NCI-H460 (cell line): ENCODE measurements at places on chromosomes 6 and 20. TPM values are rescaled to one million over a fixed set of nuclear protein-coding genes. Genes with fewer than 3 reads are reported as not detected.

SLC17A9 gene
- 16.6 and 20.1 TPM in 2 replicates for total RNA-seq

NNAT gene
- total RNA-seq = not detected in 2 replicates

UBE2C gene
- 179 and 182 TPM in 2 replicates for total RNA-seq

DNA sequence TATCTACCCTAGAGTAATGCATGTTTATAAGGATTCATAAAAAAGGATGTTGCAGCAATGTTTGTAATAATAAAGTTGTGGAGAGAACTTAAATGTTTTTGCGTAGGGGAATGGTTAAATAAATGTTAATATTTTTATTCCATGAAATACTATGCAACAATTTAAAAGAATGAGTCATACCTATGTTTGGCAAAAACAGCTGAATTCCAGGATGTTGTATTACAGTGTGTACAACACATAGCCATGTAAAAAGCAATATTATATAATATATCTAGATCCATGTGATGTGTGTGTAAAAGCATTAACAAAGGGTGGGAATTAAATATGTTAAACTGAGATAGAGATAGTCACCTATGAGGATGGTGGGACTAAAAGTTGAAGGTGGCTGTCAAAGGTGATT is 21.1 kb upstream of the PKIB start:
- DNase-seq = no peak

DNA sequence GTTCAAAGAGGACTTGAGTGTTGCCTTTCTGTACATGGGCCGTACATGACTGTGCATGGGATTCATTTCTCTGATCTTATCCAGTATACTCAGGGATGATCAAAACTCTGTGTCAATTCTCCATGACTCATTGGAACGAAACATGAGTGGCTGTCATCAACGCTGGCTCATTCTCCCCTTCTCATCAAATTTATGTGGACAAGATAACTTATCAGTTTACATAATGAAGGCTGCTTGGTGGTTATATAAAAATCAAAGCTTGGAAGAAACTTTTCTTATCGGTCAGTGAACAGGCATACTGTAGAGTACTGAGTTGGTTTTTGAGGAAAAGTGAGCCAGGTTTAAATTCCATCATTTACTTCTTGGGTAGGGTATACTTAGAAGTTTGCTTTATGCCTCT is 24.9 kb downstream of the CRISP1 start:
- DNase-seq = no peak

DNA sequence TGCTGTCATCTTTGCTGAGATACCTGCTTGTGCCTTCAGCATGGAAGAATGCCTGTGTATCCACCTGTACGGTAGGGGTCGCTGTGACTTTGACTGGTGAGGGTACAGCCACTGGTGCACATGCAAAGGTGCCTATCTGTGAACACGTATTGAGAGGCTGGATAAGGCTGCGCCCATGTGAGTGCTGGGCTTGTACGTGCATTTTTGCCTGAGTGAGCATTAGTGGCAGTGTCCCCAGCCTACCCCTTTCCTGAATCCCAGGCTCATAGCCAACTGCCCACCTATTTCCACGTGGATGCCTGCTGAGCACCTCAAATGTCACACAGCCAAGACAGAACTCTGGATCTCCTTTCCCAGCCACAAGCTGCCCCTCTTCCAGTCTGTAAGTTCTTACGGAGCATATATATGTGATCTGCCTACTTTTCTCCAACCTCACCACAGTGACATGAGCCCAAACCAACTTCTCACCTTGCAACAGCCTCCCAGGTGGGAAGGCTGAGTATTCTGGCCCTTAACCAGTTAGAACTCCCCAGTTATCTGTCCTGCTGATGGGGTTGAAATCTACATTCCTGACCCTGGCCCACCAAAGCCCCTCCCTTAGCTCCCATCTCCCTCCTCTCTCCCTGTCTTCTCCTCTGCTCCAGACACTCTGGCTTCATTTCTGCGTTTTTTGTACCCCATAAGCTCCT is 1.1 kb upstream of the SLC2A10 start:
- DNase-seq = no peak

DNA sequence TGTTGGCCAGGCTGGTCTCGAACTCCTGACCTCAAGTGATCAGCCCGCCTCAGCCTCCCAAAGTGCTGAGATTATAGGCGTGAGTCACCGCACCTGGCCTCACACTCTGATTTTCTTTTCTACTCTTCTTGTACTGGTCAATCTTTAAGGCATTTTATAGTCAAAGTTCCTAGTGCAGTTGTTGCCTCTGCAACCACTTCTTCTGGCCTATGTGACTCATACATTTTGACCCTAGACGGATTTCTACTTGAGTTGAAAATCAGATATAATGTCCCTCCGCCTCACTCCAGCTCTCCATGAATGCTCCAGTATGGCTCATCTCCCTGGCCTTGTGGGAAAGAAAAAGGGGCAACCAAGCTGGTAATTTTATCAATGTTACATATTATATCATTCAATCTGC is 42.4 kb downstream of the TNFRSF21 start:
- DNase-seq = no peak

DNA sequence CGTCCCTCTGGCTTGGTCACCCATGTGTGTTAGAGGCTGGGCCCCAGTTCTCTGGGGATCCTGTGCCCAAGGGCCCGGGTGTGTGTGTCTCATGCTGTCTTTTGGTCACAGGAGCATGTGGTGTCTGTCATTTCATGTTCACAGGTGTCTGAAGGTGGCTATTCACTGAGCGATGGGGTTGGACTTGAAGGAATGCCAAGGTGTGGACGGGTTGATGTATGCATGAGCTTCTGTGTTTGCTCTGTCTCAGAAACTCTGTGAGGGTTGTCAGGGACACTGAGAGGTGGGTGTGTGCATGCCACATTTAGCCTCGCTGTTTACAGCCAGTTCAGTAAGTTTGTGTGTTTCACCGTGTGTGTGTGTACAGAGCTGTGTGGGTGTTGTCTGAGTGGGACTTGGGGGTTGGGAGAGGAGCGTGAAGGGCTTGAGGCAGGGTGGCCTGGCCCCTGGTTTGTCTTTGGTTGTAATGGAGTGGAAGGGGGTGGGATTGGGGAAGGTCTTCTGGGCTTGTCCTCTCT is 1.2 kb downstream of the DDR1 start:
- no peak for DNase-seq

DNA sequence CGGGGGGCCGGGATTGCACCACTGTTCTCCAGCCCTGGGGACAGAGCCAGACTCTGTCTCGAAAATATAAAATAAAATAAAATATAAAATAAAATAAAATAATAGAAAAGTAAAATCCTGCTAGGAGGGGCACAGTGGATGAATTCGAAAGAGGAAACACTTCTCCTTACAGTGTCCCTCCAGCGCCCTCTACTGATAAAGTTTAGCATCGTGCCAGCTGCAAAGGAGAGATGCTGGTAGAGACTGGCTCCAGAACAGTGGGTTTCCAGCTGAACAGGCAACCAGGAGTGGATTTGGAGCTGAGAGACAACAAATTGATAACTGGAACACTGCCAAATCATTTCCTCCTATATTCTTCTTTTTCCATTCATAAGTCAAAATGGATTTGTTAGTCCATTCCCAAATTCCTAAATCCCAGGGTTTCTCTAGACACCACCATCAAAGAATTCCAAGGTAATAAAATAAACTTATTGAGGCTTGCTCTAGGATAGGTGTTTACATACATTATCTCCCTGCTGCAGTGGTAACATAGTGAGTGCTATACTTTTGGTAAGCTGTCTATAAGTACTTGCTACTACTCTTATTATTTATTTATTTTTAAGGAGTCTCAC is 31.7 kb upstream of the TBPL1 start:
- peak; percentile 81 for DNase-seq
